ENCODE measurements at places on chromosomes 1 and 21.

- no peak for DNase-seq
Observed at GRCh38 chr1:47705517-47706130, 267.8 kb downstream of the FOXD2 start.

DNA sequence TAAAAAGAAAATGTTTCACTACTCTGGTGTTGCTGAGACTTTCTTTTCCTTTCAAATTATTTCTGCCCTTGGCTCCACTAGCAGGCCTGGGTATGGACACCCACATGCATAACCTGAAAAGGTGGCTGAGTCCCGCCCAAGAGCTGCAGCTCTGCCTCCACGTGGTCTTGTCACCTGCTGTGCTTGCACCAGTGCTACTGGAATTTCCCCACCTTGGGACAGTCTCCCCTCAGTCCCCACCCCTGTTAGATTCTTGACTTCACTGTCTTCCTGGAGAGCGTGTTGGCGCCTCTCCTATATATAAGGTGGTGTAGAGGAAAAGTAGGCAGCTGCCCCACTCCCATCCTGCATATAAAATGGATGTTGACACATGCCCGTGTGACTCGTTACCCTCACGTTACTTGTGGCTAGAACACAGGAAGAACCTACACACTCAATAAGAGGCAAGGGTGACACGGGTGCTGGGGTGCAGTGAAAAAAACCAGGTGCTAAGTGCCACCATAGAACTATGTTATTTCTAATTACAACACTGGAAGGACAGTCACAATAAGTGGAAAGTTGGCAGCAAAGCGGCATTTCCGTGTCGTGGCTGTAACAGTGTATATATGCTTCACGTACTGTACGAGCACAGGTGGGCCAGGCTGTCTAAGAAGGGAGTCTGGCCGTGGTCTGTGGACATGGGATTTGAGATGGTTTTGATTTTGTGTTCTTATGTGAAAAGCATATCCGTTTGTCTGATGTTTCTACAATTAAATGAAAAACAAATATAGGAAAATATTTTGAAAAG is 61.0 kb downstream of the POFUT2 start:
- DNase-seq = no peak

GRCh38 chr21:31801551-31802219 is 69.8 kb upstream of the SCAF4 start:
- no peak for DNase-seq

DNA sequence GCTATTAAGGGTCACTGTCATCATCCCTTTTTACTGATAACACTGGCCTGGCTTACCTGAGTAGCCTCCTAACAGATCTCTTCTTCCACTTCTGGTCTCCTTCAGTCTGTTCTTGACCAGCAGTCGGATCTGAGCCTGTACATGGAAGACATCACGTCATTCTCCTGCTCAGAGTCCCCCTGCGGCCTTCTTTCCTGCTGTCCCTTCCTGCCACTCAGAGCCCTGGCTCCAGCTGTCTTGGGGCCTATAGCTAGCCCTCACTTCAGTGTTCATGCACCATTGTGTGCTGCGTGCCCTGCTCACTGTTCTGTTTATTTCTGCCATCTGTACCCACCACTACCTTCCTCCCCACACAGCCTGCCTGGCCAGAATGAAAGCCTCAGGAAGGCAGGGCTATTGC is 8.4 kb downstream of the ADARB1 start:
- no peak for DNase-seq

DNA sequence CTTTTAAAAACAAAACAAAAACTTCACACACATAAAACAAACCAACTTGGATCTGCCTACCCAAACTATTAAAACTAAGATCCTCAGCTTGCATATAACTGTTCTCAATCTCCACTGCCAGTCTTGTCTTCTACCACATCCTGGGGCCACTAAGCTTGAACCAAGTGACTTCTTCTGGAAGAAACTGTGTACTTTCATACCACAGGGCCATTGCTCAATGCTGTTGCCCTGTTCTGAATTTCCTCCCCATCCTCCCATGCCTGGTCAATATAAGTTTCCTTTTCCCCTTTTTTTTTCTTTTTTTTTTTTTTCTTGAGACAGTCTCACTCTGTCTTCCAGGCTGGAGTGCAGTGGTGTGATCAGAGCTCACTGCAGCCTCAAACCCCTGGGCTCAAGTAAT is 109.9 kb downstream of the KIAA0319L start:
- DNase-seq = no peak

DNA sequence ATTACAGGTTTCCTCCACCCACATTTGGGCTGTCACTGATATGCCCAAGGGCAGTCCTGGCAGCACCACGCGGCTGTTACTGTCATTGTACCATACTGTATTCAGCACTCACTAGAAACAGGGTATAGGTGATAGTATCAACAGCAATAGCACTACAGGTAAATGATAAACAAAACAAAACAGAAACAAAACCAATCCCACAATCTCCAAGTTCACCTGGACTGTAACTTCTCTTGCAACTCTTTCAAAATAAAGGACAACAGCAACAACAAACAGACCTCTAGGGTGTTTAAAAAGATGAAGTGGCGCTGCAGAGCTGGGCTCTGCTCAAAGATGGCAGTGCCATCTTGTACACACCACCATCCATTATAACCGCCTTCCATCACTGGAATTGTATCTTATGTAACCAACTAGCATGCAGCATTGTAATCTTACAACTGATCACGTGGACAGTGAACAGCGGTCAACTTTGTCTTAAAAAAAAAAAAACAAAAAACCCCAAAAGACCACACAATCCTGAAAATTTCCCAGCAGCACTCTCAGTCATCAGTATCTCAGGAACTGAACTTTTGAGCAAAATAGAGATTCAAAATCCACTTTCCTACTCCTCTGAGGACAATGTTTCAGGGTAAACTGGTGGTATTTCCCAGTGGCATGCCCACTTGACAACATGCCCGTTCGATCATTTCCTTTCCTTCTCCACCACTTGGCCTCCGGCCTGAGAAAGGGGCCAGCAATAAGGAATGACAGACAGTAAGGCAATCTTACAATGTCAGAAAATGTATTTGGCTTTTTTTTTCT is 3.8 kb downstream of the IRF2BP2 start:
- DNase-seq = no peak

DNA sequence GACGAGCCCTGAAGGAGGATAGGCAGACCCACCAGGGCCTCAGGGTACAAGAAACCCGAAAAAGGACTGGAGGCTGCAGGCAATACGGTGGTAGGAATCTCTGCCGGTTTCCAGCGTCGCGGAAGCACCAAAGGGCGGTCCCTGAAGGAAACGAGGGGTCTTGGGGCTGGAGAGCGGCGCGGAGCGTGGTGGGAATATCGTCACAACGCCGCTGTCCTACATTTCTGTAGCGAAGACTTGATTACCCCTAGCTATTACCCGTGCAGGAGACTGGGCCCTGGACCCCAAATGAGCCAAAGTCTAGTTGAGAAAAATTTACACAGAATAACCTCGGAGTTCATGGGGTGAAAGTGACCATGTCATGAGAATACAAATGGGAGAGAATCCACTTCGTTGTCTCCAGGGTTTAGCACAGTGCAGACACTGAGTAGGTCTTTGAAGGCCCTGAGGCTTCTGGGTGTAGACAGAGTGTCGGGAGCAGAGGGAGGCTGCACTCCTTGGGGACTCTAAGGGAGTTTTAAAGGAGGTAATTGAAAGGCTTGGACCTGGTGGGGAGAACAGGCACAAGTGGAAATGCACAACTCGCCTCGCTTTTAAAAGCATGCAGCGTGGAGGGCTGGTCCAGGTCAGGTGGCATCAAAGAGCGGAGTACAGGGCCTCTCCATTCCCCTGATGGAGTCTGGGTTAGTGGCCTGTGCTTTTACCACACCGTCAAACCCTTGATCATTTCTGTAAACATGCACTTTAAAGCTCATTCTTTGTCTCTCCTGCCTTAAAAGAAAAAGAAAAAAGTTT is 1.5 kb downstream of the ATP1A1 start:
- DNase-seq = no peak

DNA sequence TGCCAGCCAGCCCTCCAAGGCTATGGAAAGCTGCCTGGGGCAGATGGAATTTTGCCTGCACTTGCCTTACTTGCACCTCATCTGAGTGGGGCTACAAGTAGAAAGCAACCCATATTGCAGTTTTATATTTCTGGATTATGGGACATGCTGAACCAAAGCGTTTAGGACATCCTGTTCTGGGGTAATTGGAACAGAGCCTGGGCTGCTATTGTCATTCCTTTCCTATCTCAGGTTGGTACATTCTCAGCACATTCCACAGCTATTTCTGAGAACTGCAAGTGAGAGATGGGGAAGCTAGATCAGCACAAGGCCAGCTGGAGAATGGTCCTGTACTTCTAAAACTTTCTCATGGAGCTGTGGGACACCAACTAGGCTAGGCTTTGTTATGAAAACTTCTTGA is 713.8 kb downstream of the KCNT2 start:
- no peak for DNase-seq

DNA sequence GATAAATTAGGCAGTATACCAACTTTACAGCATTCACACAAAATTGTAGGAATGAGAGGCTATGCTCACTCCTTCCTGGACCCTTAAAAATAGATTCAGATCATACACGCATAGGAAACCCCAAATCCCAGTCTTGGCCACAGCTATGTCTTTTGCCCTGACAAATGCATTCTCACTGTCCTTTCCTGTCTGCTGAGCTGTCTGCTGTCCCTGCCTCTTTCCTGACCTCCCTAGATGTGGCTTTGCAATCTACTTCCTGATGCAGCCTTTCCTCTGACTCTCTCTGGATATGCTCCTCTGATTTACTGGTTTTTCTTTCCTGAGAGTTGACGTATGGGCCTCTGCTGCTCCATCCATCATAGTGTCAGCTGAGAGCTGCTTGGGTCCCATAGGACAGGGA is 59.8 kb upstream of the SLC35F3 start:
- no peak for DNase-seq

DNA sequence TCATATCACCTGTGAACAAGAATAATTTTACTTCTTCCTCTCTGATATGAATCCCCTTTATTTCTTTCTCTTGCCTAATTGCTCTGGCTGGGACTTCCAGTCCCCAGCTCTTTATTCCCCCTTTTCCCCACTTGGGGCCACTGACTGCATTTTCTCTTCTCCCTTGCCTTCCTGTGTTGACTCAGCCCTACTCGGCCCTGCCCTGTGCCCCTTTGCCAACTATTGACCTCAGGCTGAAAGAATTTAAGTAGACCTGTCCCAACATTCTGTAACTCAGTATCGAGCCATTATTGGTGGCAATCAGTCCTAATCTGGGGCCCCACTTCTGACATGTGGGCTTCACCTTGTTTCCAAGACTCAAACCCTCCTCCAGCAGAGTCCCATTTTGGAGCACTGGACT is 60.6 kb upstream of the STUM start:
- no peak for DNase-seq
